ENCODE measurements at places on chromosomes 6 and 20. TPM values are rescaled to one million over a fixed set of nuclear protein-coding genes. Genes with fewer than 3 reads are reported as not detected.

Gene LY6G6C
- not detected for total RNA-seq

Gene NOTCH4
- 24.4 TPM for total RNA-seq

Gene NQO2
- 57.5 TPM for total RNA-seq

Gene BPIFB4
- not detected for total RNA-seq

Gene NINL
- total RNA-seq: 7.8 TPM

Gene TFAP2B
- 0.03 TPM for total RNA-seq

Gene AVP
- 0.84 TPM for total RNA-seq

Gene SEMG2
- not detected for total RNA-seq

Gene C4B
- total RNA-seq: 81.6 TPM

Gene RIPPLY2
- total RNA-seq: not detected

Gene EPHA7
- total RNA-seq: 1.3 TPM

Gene HLA-DQB1
- total RNA-seq: 3.9 TPM

Gene RNF182
- not detected for total RNA-seq

Gene NKAPL
- 7.4 TPM for total RNA-seq

Gene SEL1L2
- total RNA-seq: 1.7 TPM
